ENCODE measurements at places on chromosomes 1 and 21.

DNA sequence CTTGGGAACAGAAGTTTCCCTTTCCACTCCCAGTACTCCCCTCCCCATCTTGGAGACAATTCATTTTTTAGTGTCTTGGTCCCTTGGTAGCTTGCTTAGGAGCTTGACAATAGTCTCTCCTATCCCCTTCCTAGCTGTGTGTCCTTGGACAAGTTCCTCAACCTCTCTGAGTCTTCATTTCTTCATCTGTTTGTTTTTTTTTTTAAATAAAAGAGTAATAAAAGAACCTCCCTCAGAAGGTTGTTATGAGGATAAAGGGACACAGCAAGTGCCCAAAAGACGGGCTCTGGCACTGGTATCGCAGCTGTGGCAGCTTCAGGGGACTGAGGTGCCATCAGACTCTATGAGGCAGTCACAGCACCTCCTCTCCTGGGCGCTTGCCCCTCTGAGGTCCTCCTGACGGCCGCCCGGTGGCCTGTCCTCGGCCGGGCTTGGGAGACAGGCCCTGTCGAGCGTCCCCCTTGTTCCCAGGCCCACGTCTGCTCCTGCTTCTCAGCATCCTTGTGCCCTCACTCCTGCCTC is 689.2 kb downstream of the MATN1 start:
- DNase-seq: no peak

- no peak for DNase-seq
Measured at GRCh38 chr1:203567596-203567995, 59.0 kb upstream of the ATP2B4 start.

GRCh38 chr1:162042361-162042760 is 18.7 kb upstream of the OLFML2B start:
- DNase-seq: no peak

GRCh38 chr1:65959896-65960567 is 167.3 kb downstream of the PDE4B start:
- DNase-seq: no peak

DNA sequence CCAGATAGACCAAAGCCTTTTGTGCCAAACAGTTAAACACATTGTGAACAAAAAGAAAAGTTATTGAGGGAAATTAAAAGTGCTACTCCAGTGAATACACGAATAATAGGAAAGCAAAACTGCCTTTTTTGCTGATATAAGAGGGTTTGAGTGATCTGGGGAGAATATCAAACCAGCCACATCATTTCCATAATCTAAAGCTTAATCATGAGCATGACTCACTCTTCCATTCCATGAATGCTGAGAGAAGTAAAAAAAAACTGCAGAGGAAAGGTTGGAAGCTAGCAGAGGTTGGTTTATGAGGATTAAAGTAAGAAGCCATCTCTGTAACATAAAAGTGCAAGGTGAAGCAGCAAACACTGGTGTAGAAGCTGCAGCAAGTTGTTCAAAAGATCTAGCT is 350.6 kb upstream of the NCAM2 start:
- DNase-seq: no peak

DNA sequence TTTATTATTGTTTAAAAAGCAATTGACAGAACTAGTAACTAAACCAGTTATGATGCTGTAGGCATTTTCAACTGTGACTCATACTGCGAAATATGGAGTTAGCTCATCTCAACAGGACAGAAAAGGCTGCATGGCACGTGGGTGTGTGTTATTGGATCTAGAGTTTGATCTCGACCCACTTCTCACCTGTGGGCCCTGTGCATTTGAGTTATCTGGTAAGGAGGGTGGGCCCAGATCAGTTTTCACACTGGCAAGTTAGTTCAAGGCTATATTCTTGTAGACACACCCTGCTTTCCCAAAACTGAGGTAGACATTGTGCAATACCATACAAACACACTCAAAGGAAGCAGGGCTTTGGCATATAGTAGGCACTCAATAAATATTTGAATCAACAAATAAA is 71.3 kb upstream of the PRDX6 start:
- no peak for DNase-seq

GRCh38 chr1:200184196-200184595 is 156.7 kb downstream of the NR5A2 start:
- no peak for DNase-seq

DNA sequence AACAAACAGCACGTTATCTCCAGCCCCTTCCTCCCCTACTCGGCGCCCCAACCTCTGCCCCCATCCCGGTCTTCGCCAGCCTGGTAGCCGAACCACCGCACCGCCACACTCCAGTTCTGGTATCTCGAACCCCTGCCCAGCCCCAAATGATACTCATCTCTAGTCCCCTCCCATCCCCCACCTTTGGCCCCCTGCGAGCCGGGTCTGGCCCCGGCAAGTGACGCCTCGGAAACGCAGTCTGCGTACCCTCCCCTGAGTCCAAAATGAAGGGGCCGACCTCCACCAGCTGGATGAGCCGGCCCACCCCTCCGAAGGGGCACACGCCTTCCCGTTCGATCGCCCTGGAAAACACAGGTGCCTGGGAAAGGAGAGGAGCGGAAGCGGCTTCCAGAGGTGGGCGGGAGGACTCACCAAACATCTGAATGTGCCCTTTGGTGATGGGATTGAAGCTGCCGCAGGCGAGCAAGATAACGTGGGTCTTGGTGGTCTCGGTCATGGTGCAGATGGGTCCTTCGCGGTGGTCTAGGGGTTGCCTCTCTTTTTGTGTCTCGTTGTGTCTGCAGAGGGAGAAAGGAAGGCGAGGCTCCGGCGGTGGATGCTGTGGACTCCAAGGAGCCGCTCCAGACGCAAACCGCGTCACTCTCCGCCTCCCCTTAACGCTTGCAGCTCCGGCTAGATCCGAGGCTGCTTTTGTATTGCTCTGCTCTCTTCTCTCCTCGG is at the start of gene NMNAT2:
NMNAT2 (minus strand) TSS at position 609 of the 720 bp plus-strand sequence; CDS start at position 496, 113 bp downstream.
- no peak for DNase-seq

- DNase-seq: no peak
Measured at GRCh38 chr1:31775210-31775999, 11.3 kb upstream of the ADGRB2 start.

GRCh38 chr1:35361638-35362037 is 93.1 kb downstream of the ZMYM4 start:
- no peak for DNase-seq

- DNase-seq: no peak
Measured at GRCh38 chr1:96999191-96999590, 277.6 kb downstream of the PTBP2 start.

DNA sequence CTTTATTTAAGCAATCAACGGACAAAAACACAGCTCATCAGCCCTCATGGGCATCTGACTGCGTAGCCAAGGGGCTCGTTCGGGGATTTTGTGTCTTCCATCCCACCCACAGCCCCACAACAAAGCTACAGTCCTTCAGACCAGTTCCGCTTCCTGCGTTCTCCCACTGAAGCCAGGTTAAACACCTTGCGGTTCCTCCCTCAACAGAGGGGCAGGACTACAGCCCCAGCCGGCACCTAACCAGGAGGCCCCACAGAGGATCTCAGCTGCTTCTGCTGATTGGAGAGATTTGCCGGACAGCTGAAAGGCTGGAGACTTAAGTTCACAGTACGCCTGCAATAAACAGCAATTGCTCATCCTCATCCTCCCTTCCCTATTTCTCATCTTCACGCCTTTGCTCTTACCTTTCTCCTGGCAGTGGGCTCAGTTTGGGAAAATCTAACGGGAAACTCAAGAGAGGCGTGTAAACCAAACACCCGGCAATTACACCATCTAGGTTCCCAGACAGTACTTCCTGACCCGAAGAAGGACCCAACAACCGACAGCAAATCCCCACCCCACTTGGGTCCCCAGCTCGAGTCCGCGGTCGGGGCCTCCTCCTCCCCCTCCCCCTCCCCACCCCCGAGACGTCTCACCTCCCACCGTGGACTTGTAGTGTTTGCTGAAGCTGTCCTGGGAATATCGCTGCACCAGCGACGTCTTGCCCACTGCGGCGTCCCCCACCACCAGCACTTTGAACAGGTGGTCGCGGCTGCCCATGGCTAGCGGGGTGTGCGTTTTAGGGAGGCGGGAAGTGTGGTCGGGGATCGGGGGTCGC is 876 bp downstream of the RAB29 start:
- DNase-seq: peak; percentile 33

GRCh38 chr1:27141266-27142003 is 13.5 kb downstream of the SLC9A1 start:
- no peak for DNase-seq

DNA sequence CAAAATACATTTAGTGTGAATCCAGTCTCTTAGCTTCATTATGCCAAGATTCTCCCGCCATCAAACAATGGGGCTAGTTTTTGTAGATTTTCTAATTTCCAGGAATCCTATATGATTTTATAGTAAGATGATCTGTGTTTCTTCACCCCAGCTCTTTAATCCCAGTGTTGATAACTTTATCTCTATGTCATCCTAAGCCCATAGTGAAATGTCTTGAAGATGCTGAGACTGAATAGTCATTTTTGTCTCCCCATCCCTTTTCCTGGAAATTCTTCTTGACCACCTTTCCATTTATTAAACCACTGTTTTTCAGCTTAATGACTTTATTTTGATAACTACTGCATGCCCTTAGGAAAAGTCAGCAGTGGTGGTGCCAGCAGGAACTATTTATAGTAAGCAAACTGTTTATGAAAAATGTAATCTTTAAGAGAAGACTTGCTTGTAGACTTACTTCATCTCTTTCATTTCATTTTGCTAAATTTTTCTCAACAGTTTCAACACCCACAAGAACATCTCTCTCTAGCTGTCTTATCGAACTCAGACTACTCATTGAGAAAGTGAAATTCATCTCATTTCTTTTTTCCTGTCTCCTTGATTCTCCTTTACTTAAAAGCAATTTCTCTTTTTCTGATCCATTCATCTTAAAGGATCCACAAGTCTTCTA is 116.6 kb downstream of the NTMT2 start:
- no peak for DNase-seq

- DNase-seq: no peak
Measured at GRCh38 chr1:109488201-109488600, 4.5 kb downstream of the ATXN7L2 start.

DNA sequence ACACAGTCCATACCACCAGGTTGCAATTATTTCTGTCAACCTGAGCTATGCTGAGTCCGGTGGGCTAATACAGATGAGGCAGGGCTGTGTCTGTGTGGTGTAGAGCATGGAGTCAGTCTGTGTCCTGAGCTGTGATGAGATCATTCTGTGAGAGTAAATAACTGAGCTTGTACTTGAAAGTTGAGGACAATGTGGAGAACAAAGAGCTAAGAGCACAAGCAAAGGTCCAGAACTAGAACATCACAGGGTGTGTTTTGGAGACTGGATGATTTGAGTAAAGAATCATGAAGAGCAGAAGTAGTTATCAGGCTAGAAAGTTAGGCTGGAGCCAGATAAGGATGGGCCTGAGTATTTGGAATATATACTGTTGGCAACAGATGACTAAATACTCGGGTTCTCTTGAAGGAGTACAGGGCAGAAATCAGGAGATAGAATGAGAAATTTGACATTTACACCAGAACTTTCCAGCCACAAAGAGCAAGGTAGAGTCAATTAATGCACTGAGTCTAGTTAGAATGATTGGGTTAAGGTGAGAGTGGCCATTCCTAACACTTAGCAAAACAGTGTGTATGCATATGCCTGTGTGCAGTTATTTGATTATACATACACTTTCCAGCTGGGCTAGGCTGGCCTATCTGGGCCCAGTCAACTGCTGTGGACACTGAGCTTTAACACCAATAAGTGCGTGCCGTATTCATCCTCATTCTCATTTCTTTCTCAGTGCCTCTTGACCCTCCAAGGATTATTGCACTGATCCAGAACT is 48.8 kb downstream of the LEPR start:
- no peak for DNase-seq

- no peak for DNase-seq
Measured at GRCh38 chr1:29478151-29478791, 241.9 kb downstream of the PTPRU start.

GRCh38 chr1:230865062-230865817 is 3.1 kb downstream of the C1orf198 start:
- DNase-seq: no peak

GRCh38 chr1:42260376-42261070 is 74.5 kb downstream of the FOXJ3 start:
- no peak for DNase-seq

- DNase-seq: no peak
Measured at GRCh38 chr1:164563721-164564360, 4.9 kb downstream of the PBX1 start.

DNA sequence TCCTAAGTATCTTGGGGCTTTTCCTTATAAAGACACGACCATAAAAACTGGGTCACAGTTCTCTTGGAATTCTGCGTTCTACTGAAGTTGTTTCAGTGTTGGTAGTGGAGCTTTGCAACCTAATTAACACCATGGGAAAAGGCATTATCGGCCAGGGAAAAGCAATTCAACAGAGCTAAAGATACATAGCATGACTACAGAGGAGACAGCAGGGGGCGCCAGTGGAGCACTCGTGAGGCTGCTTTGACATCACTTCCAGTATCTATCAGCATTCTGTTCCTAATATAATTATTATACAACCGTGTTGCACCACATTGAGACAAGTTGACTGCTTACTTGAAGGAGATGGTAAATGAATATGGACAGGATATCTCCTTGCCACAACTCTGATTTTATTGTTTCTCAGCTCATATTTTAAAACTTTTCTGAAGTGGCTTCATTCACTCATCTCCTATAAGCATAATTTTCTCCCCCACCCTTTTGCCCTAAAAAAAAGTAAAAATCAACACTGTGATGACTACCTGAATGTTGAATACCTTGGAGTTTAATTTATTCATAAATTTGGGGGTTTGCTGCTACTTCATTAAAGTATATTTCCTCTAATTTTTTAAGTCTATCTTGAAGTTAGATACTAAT is 39.4 kb downstream of the ZP4 start:
- peak; percentile 15 for DNase-seq

DNA sequence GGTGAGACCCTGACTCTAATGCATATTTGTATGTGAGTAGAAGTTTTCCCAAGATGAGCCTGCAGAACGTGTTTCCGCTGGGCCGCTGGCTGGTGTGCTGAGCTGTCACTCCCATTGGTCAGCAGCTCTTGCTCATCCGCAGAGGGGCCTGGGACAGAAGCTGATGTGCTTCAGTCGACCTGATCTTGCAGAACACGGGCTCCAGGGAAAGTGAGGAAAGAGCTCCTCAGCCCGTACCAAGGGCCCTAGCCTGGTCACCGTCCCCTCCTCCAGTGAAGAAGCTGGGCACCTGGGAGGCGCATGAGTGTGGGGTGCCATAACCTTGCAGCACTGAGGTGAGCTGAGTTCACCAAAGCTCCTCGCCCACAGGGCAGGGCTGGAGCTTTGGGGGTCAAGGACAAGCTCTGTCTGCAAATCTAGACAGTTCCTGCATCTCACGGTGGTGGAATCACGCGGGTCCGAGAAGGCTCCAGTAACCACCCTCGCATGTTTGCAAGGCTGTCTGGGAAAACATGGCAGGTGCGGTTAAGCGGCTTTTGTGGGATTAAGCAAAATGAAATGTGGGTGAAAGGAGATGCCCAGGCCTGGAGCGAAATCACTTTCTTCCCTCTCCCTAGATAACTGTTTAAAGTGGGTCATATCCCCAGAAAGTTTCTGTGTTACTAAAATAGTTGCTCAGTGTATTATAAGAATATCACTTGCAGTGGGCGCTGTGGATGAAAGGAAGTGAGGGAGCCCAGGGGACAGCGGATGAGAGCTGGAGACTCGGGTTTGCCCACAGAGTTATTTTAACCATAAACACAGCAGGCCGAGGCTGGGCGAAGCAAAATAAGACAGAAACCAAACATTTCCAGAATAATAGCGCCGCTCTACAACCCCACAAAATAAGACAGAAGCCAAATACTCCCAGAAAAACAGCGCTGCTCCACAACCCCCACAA is 33.1 kb upstream of the LRRC3 start:
- DNase-seq: no peak
